ENCODE measurements at places on chromosomes 6 and 20. TPM values are rescaled to one million over a fixed set of nuclear protein-coding genes. Genes with fewer than 3 reads are reported as not detected.

- no peak overlapping the region for H3K27ac ChIP-seq
- peaks cover 6% of the 10 kb centered on the region for H3K4me1 ChIP-seq
- DNase-seq: no peak
- no peaks in the 10 kb centered on the region for H3K27me3 ChIP-seq
- H3K4me3 ChIP-seq: no peak overlapping the region
Measured at GRCh38 chr6:90663873-90664272, 77.0 kb upstream of the MAP3K7 start.

- H3K4me1 ChIP-seq: peaks cover 5% of the 10 kb centered on the region
- no peaks in the 10 kb centered on the region for H3K27me3 ChIP-seq
- no peaks in the 10 kb centered on the region for H3K36me3 ChIP-seq
Measured at GRCh38 chr6:29941916-29942274, 437 bp upstream of the HLA-A start.

DNA sequence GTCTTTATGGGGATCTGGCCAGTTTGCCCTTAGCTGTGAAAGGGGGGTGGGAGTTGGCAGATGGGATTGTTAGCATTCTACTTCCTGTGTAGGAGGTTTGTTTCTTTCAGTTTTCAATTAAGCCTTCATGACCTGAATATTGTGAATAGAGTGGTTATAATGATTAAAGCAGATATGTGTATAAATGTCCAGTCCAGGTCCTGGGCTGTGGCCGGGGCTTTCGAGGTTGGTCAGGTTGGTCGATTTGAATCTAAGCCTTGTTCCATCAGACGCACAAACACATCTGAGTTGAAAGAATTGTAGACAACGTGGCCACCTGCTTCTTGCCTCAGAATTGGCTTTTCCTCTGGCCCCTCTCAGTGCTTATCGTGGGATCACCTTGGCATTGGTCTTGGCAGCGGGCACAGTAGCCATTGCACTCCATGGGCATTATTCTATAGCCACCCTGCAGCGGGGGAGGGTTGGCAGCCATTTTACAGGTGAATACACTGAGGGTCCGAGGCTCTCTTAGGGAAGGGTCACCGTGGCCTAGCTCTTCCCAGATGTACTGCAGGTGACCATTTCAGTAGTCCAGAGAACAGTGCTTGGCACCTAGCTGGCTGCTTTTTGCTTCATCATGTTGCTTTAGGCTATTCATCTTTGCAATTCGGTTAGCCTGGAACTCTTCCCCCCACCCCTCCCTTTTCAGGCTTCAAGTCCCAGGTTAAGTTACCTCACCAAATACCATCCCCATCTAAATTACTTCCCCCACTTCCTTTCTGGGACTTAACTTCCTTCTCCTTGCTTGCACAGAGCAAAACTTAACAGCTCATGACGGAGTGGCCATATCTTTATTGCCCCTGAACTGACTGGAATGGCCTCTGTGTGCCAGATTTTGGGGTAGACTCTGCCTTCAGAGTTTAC, 1.1 kb downstream of the RNF114 start:
- no peaks in the 10 kb centered on the region for H3K27me3 ChIP-seq
- H3K27ac ChIP-seq: no peak overlapping the region
- H3K4me1 ChIP-seq: peaks cover 15% of the 10 kb centered on the region
- H3K36me3 ChIP-seq: no peaks in the 10 kb centered on the region
- DNase-seq: no peak
- H3K4me3 ChIP-seq: peak overlapping the region; percentile 92

DNA sequence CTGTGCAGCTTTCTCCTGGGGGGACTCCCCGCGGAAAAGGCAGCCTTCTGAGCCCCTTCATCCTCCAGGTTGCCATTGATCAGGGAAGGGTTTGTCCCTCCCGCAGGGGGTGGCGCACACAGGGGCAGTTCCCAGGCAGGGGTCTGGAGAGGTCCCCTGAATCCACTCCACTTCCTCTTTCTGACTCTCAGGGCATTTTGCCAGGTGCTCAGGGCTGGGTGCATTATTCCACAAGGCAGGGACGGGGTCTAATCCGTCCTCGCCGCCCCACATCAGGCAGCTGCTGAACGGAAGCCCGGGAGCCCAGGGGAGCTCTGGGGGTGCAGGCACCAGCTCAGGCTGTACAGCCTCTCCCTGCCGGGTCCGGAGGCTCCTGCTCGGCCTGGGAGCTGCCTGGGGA, 180.9 kb downstream of the TTLL2 start:
- H3K27ac ChIP-seq: no peak overlapping the region
- no peaks in the 10 kb centered on the region for H3K36me3 ChIP-seq
- H3K4me3 ChIP-seq: no peak overlapping the region
- H3K4me1 ChIP-seq: peaks cover 10% of the 10 kb centered on the region

DNA sequence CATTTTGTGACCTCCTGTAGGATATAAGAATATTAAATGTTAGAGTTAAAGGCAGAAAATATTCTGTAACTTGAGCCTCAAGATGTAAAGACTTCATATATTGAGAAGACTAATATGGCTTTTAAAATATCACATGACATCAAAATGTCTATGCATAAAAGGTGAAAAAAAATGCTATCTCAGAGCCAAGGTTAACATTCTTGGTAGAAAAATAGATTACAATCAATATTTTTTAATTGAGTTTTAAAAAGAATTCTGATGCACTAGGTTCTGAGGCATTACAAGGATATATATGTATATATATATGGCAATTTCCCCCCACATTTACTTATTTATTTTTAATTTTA, 46.2 kb upstream of the RAB23 start:
- DNase-seq: no peak
- H3K36me3 ChIP-seq: no peaks in the 10 kb centered on the region

DNA sequence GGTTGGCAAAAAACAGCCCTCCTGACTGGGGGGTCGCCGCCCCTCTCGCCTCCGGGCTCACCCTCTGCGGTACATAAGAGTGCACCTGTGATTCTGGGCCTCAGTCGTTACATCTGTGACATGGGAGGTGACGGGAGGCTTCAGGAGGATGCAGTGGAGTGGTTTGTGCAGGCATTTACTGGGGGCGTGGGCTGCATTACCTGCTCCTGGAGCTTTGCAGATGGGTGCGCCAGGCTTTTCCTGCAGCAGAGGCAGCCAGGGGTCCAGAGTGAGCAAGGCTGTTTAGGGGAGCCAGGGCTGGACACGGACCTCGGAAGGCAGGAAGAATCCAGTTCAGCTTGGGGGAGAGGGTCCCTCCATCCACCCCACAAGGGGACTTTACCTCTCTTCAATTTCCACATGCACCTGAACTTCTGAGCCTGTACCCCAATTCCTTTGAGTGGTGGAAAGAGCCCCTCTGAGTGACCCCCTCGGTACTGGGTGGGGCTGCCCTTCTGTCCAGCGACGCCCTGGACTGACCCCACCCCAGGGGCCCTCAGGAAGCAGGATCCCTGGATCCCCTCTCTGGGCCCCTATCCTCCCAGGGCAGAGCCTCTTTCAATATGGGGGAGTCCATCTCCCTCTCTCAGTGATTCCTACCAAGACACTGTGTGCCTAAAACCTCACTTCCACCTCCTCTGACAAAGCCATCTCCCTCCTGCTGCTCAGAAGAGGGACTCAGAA, 134.0 kb downstream of the TAF4 start:
- H3K36me3 ChIP-seq: no peaks in the 10 kb centered on the region
- no peaks in the 10 kb centered on the region for H3K27me3 ChIP-seq
- no peak for DNase-seq
- no peak overlapping the region for H3K27ac ChIP-seq
- H3K4me3 ChIP-seq: no peak overlapping the region

DNA sequence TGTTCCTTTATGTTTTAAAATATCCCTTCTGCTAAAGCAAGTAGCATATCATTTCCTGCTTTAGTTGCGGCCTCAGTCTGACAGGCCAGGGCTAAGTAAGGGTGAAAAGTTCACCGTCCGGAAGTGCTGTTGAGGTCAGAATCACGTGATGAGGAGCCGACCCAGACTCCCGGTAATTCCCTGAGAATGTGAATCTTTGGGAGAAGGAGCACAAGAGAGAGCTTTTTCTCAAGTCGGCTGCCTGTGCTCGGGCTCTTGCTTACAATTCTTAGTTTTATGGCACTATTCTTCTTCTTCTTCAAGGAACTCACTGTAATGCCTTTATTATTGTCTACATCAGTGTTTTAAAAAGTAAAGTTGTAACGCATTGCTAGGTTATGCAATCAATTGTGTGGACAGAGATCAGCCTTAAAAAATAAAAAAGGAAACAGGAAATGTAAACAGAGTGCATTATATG, 309.3 kb downstream of the PRL start:
- peak; percentile 29 for DNase-seq
- no peak overlapping the region for H3K27ac ChIP-seq
- H3K4me1 ChIP-seq: no peaks in the 10 kb centered on the region
- no peak overlapping the region for H3K4me3 ChIP-seq

DNA sequence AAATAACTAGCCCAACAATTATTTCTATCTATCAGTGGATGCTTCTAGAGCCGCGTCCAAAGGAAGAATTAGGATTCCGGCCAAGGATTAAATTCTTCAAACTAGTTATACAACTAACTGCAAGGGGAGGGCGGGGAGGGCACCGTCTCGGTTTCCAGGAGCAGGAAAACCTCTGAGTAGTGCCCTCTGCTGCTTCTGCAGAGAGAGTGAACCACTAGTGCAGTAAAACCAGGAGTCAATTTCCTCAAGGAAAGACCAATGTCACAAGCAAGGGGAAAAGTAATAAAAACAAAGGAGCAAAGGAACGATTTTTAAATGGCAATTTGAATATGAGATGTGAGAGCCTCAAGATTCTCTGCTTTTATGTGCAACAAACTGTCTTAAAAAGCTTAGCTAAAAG, 16.5 kb upstream of the UBE2J1 start:
- no peak overlapping the region for H3K27ac ChIP-seq
- DNase-seq: peak; percentile 68
- H3K4me3 ChIP-seq: no peak overlapping the region
- no peaks in the 10 kb centered on the region for H3K4me1 ChIP-seq
- no peaks in the 10 kb centered on the region for H3K36me3 ChIP-seq

GRCh38 chr6:143679041-143679440, 1.3 kb downstream of the PHACTR2 start:
- peak; percentile 43 for DNase-seq
- H3K27me3 ChIP-seq: no peaks in the 10 kb centered on the region
- H3K4me1 ChIP-seq: peaks cover 57% of the 10 kb centered on the region
- peak overlapping the region; percentile 98 for H3K27ac ChIP-seq

DNA sequence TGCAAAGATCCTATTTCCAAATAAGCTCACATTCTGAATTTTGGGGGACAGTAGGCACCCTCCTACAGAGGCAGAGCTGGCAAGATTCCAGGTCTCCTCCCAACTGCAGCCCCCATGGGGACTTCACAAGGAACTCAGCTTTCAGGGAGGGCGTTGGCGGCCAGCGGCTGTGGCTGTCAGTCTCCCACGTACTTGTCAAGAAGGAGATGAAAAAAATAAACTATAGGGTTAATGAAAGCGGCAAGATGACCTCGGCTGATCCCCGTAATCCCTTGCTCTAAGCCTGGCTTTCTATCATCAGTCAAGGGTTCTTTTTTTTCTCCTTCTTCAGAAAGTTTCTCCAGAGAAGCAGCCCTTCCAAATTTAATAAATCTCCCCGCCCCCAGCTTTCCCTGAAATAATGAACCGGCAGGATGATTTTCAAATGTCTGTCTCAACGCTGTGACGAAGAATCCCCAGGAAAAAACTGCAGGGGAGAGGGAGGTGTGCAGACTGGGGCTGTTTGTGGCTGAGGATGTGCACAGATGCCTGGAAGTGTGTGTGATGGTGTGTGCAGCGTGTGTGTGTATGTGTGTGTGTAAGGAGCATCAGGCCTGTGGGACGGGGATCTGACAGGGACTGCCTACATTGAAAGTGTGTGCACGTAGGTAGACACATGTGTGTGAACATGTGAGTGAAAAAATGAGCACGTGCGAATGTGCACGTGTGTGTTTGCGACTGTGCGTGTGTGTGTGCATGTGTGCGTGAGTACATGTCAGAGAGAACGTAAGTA, 78.7 kb downstream of the SLC2A10 start:
- no peak overlapping the region for H3K4me3 ChIP-seq
- peak; percentile 26 for DNase-seq
- no peak overlapping the region for H3K27ac ChIP-seq
- peaks cover 2% of the 10 kb centered on the region for H3K4me1 ChIP-seq

DNA sequence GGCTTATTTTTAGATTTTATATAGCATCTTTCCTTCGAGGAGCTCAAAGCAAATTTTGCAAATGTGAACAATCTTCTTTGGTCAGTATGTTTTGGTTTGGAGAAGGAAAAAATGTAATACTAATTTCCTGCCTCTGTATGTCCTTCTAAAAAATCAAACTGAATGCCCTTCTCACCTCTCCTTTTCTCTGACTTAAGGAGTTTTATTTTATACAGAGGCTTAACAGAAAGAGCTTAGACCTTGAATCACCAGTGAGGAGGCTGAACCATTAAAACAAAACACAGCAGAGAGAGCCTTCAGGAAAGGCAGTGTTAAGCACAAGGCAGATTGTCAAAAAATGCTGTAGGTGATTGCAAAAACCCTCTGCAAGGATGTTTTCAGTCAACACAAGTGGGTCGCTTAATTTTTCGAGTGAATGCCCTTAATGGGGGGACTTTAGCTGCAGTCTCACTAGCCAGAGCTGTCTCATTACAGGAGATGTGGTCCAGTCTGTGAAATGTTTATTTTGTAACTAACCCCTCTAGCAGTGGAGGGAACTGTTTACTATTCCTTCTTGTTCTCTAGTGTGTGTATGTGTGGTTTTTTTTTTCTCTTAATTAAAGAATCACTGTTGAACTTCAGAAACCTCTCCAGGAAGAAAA, 481.3 kb upstream of the CITED2 start:
- H3K27ac ChIP-seq: no peak overlapping the region
- no peaks in the 10 kb centered on the region for H3K27me3 ChIP-seq
- no peak overlapping the region for H3K4me3 ChIP-seq
- no peaks in the 10 kb centered on the region for H3K36me3 ChIP-seq

- H3K4me1 ChIP-seq: no peaks in the 10 kb centered on the region
- H3K36me3 ChIP-seq: no peaks in the 10 kb centered on the region
- H3K27me3 ChIP-seq: no peaks in the 10 kb centered on the region
- DNase-seq: no peak
Measured at GRCh38 chr20:32162351-32162750, 45.2 kb downstream of the PLAGL2 start.

DNA sequence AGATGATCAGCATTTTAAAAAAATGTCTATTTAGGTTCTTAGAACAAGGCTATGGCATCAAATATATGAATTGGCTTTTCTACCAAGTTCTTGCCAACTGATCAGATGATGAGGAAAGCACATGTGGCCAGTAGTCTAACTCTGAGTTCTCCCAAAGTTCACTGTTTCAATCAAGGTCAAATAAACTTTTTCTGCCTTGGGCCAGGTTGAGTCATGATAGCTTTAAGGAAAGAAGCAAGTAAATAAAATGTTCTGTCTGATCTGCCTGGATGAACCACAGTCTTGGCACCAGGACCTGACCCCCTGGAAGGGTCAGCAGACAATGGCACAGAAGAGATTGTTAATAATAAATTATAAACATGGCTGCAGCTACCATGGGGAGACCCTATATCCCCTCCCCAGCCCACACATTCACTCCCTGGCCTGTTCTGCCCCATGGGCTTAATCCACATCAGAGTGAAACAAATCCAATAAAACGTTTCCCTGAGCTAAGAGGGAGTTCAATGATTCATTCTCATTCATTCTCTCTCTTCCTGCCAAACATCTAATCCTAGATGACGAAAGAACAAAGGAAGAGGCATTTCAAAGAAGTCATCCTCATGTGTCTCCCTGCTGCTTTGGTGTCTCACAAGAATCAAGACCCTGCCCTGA, 661.6 kb downstream of the DHX35 start:
- no peak for DNase-seq
- no peaks in the 10 kb centered on the region for H3K27me3 ChIP-seq
- H3K36me3 ChIP-seq: no peaks in the 10 kb centered on the region
- H3K4me1 ChIP-seq: peaks cover 17% of the 10 kb centered on the region

GPSM3 gene
- total RNA-seq: 4.5 TPM

EPPIN gene
- not detected for total RNA-seq

IRF4 gene
- total RNA-seq: 0.53 TPM

TSBP1 gene
- not detected for total RNA-seq

OSTM1 gene
- 18.0 TPM for total RNA-seq

NNAT gene
- total RNA-seq: not detected

DLGAP4 gene
- total RNA-seq: 74.5 TPM

CRIP3 gene
- total RNA-seq: 21.3 TPM

C2 gene
- 1.1 TPM for total RNA-seq

PNLDC1 gene
- 0.06 TPM for total RNA-seq

Measured in neural progenitor cell (in vitro differentiated cells).